ENCODE measurements at places on chromosomes 12 and 14. TPM values are rescaled to one million over a fixed set of nuclear protein-coding genes. Genes with fewer than 3 reads are reported as not detected.

- DNase-seq = no peak
Observed at GRCh38 chr12:131093971-131094830, 140.5 kb downstream of the ADGRD1 start.

DNA sequence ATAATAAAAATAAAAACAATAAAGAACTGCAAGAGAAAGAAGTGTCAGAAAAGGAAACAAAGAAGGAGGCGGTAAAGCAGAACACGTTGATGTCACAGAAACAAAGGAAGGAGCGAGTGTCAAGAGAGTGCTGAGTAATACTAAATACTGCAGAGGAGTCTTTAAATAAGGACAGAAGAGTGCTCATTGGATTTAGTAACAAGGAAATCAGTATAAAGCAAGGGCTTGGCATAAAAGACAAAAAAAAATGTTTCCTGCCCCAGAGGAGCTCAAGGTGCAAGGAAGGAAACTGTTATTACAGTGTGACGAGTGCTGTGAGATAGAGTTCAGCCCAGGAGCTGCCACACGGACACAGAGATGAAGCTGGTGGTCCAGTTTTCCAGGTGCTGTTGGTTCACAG is 8.4 kb upstream of the TUBA1A start:
- DNase-seq = no peak

- no peak for DNase-seq
Observed at GRCh38 chr12:7624478-7624877, 41.2 kb downstream of the APOBEC1 start.

MUCL1 gene
- polyA plus RNA-seq = not detected

GRCh38 chr12:108548954-108549521 is 11.9 kb downstream of the SART3 start:
- no peak for DNase-seq

GRCh38 chr14:38409071-38409705 is 153.3 kb upstream of the CLEC14A start:
- no peak for DNase-seq

TMEM263 gene
- 72.8 TPM for polyA plus RNA-seq

- no peak for DNase-seq
Observed at GRCh38 chr14:69980457-69981425, 101.5 kb downstream of the SMOC1 start.

DNA sequence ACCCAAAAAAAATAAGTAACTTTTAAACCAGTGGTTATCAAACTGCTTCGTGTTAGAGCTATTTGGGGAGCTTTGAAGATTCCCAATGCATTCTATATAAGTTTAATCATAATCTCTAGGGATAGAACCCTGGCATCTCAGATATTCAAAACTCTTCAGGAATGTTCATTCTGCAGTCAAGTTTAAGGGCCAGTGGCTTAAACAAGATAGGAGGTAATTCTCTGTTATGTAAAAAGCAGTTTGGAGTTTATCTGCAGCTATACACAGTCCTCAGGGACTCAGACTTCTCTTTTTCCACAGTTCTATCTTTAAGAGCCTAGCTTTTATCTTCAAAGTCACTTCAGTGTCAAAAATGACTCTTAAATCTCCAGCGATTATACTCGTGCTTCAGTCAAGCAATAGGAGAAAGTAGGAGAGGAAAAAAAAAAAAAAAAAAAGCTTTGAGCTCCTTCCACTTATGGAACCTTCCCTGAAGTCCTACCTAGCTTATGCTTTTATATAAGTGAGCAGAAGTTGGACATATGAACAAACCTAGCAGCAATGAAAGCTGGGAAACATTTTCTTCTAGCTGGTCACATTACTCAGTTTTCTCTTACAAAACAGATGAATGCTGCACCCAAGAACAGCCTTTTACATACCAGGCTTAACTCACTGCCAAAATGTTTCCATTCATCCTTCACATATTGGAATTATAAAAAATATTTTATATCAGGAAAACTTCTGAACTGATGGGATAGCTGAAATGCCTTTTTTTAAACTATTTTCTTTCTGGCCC is 302.8 kb downstream of the FSCB start:
- DNase-seq = no peak

LRRC23 gene
- 18.4 TPM for polyA plus RNA-seq

- DNase-seq = no peak
Observed at GRCh38 chr12:66329941-66330340, 27.6 kb downstream of the HELB start.

DNA sequence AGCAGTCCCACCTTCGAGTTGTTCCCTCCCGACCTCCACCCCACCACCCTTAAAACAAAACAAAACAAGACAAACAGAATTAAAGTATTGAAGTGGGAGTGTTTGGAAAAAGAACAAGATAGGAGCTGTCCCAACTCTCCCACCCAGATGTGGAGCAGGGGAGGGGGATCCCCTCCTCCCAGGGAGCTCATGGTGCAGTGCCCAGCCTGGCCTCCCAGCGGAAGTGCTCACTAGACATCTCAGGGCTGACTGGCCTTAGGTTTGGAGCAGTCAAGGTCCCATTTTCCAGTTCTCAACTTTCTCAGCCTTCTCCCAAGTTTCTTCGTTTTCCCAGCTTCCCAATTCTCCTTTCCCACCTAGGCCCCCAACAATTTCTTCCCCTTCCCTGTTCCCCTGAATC is 2.9 kb downstream of the SP7 start:
- DNase-seq = no peak

GRCh38 chr12:119090865-119091264 is 87.9 kb upstream of the HSPB8 start:
- no peak for DNase-seq

DNA sequence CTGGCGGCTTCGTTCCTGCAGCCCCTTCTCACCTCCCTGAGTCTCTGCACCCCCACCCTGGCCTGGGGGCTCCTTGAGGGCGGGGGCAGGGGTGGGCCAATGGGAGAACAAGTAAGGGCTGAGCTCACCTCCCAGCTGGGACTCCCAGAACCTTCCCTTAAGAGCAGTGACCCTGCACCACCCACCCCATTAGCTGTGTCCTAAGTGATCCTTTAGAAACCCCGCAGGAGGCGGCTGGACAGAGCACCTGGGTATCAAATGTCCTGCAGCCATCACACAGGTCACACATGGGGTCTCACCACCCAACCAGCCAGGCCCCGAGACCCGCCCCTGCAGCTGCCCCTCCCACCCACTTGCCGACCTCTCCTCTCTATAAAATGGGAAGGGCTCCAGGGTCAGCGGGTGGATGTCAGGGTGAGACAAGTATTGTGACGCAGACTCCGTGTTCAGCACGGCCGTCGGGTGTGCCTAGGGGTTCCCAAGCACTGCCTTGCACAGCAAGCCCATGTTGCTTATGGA is 151.2 kb upstream of the C14orf180 start:
- no peak for DNase-seq

DNA sequence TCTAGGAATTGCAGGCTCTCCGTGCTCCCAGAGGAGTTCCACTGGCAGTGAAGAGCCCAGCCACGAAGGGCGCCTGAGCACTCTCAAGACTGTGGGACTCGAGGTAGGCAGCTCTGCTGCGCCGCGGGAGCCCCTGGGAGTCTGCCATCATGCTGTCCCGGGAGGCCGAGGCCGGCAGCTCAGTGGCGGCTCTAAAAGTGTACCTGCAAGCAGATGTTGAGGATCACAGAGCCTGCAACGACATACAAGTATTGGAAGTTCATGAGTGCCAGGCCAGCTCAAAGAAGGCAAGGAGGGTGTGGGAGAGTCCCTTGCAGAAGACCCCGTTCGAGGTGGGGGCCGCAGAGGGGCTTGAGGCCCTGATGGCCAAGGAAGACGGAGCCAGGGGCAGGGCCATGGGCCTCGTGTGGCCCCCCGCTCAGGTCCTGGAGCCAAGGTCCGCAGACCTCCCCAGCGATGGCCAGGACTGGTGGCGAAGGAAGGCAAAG is 62.7 kb downstream of the MUCL1 start:
- DNase-seq = no peak

GRCh38 chr12:47828008-47828975 is 8.6 kb upstream of the HDAC7 start:
- no peak for DNase-seq

DNA sequence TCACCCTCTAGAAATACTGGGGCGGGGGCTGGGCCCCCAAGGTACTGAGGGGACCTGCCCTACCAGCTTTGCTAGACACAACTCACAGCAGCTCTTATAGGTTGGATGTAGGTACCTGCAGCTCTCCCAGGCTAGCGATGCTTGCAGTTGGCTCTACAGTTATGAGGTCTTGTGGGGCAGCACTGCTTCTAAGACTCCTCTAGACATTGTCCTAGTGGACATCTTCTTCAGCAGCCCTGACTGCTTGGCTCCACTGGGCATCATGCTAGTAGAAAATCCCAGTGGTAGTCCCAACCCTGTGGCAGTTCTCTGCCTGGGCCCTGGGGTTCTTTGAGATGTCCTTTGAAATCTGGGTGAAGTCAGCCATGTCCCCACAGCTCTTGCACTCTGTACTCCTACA is 419.3 kb upstream of the SEL1L start:
- no peak for DNase-seq

GRCh38 chr12:96197503-96198272 is 3.5 kb downstream of the ELK3 start:
- no peak for DNase-seq

DNA sequence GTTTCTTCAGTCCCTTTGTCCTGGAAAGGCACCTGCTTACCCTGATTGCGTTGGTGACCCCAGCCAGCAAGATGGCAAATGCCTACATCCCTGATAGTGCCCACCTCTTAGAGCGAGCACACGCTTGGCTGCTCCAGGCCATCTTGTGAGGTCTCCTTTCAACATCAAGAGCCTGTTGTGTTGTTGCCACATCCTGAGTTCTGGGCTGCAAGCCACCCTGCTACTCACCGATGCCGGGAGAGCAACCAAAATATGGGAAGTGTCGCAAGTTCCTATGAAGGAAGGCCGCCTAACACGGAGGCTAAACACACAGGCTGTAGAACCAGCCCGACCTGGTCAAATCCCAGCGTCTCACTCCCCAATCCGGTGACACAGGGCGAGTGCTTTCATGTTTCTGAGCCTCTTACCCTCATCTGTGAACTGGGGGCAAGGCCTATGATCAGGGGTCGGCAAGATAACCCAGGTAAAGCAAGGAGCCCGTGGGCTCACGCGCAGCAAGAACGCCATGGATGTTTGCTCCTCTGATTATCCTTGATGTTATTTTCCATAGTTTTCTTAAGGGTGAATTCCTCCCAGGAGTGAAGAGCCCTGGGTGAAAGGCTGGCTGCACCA is 98.4 kb downstream of the LGMN start:
- no peak for DNase-seq

- no peak for DNase-seq
Observed at GRCh38 chr12:51960890-51961289, 9.4 kb downstream of the ACVR1B start.

DNA sequence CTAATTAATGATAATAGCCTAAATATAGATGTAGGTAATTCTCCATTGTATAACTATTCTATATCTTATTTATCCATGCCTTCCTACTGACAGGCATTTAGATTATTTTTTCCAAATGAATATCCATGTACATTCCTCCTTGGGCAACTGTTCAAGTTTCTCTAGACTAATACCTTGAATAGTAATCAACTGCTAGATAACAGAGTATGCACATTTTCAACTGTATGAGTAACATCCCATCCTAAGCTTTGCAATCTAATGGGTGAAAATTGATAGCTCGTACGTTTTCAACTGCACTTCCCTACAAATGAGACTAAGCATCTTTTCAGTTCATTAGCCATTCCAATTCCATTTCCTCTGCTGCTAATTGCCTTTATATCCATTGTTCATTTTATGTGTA is 37.0 kb downstream of the YAF2 start:
- DNase-seq = no peak

RBMS2 gene
- polyA plus RNA-seq = 40.9 TPM

DNA sequence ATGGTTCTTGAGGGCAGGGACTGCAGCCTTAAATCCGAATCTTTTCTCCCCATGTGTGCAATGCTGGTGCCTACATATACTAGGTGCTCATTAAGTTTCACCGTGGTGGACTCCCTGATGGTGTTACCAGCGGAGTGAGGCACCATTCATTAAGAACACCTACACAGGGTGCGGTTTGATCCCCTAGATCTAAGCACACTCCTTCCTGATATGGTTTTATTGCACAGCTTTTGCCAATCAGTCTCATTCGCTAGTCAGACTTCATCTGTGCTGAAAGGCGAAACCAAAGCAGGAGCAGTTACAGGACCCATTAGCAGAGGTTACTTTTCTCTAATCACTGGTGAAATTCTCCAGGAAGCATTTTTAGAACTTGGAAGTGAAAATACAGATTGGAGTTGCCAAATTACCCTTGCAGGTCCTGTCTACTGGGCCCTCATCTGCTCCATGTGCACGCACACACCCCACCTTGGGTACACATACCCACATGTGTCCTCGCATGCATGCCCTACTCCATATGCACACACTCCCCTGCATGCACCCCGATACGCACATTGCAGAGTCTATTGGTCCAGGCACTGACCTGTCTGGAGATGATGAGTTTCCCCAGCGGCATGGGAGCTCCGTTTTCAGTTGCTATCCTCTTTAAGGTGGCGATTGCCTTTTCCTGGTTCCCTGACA is 58.5 kb downstream of the DAO start:
- DNase-seq = no peak

DNA sequence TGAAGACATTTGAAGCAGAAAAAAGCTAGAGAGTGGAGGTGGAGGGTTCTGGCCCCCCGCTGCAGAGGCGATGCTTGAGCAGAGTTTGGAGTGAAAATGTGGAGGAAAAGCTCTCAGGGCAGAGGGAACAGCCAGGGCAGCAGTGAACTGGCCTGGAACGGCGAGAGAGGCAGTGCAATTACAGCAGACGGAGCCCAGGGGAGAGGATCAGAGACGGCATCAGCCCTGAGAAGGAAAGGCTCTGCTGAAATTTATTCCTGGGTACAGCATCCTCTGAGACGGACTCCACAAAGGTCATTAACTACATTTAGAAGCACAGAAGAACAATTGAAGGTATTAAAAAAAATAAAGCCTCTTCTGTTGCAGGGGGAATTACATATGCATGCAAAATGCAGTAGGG is 14.2 kb downstream of the STON2 start:
- DNase-seq = no peak

- no peak for DNase-seq
Observed at GRCh38 chr12:119230807-119231206, 52.1 kb downstream of the HSPB8 start.

DNA sequence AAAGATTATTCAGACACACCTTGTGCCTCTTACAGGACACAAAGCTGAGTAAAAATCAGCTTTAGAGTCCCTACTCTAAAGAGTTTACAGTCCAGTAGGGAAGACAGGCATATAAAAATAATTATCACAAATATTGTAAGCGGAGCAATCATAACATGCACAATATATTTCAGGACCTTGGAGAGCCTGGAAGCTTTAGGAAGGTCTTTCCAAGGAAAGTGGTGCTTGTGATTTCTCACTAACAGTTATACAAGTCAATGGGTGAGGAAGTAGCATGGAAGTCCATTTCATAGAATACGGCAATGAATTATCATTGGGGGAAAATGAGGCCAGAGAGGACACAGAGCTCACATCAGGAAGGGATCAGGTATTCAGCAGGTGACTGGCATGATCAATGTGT is 268.3 kb downstream of the C12orf50 start:
- no peak for DNase-seq

DNA sequence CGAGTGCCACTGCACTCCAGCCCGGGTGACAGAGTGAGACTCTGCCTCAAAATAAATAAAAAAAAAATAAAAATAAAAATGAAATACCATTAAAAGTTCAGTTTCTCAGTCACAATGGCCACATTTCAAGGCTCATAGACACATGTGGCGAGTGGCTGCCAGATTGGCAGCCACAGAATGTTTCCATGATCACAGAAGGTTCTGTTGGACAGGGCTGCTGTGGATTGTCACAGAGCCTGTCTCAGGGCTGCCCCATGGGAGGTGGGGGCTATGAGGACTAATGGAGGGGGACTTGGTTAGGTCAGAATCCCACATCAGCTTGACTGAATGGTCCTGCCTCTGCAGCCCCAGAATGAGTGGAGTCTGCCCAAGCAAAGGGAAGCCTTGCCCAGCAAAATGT is 3.8 kb upstream of the PLA2G1B start:
- DNase-seq = no peak

- no peak for DNase-seq
Observed at GRCh38 chr12:52246720-52247621, 13.9 kb downstream of the KRT7 start.

Data from renal cortex interstitium (tissue), 15 donors.